ENCODE measurements at places on chromosomes 2 and 18.

DNA sequence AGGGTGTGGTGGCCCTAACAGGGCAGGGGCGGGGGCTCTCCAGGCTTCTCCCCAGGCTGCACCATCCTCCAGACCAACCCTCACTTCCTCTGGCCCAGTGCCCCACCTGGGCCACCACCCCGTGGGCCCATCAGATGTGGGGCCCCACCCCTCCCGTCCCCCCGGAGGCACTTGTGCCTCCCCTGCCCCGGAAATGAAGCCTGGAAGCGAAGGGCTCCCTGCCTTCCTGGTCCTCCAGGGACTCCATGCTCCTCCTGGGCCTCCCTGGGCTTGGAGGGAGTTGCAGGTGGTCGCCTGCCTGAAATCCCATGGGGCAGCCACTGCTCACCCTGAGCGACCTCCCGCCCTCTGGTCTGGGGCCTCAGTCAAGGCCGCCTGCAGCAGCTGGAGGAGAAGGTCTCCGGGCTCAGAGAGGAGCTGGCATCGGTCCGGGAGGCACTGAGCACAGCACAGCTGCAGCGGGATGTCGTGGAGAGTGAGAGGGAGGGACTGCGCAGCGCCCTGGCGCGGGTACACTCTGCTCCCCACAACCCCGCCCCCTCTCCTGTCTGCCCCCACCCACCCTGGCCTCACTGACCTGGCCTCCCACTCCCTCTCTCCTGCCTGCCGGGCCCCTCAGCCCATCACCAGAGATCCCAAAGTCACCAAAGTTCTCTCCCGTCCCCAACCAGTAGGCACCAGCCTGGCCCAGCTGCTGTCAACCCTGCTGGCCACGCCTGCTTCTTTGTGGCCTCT is 28.0 kb downstream of the CROCC2 start:
- DNase-seq = no peak

DNA sequence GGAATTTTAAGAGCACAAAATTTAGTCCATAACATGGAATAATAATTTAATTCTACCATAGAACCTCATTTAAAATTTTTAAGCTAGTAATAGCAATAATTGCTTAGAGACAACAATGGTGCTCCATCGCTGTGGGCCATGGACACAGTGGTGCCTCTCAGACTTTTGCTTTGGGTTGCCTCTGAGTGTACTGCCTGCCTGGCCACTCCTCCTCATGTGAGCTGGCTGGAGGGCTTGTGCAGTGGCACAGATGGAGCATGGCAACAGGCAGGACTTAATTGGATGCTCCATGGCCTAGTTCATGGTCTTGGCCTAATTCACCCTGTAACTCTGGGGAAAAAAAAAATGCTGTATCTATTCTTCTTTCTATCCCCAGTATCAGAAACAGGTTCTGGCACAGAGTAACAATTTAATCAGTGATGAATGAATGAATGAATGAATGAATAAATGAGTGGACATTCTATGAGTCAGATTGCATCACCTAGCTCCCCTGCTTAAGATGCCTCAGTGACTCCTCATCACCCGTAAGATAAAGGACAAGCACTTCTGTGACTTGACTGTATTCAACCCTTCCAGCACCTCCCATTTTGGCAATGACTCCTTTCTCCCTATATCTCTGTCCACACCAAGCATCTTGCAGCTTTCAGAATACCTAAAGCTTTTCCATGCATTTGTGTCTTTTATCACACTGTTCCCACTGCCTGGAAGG is 211.8 kb upstream of the SLC14A2 start:
- no peak for DNase-seq

GRCh38 chr2:118294063-118294462 is 205.8 kb downstream of the INSIG2 start:
- DNase-seq = no peak

DNA sequence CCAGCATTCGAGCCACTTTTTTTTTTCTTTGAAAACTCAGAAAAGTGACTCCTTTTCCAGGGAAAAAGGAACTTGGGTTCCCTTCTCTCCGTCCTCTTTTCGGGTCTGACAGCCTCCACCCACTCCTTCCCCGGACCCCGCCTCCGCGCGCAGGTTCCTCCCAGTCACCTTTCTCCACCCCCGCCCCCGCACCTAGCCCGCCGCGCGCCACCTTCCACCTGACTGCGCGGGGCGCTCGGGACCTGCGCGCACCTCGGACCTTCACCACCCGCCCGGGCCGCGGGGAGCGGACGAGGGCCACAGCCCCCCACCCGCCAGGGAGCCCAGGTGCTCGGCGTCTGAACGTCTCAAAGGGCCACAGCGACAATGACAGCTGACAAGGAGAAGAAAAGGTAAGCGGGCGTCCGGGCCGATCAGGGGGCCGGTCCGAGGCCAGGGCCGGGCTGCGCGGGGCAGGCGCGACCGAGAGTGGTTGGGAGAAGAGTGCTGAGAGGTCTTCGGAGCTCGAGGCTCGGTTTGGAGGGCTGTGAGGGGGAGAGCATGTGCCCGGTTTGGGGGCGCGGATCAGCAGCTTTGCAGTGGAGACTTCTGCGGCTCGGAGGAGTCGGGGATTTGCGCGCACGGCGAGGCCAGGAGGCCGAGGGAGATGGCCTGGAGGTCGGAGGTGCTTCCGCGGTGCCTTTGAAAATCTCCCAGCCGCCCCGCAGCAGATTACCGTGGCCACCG is 502 bp downstream of the EPAS1 start:
- DNase-seq = peak; percentile 57

DNA sequence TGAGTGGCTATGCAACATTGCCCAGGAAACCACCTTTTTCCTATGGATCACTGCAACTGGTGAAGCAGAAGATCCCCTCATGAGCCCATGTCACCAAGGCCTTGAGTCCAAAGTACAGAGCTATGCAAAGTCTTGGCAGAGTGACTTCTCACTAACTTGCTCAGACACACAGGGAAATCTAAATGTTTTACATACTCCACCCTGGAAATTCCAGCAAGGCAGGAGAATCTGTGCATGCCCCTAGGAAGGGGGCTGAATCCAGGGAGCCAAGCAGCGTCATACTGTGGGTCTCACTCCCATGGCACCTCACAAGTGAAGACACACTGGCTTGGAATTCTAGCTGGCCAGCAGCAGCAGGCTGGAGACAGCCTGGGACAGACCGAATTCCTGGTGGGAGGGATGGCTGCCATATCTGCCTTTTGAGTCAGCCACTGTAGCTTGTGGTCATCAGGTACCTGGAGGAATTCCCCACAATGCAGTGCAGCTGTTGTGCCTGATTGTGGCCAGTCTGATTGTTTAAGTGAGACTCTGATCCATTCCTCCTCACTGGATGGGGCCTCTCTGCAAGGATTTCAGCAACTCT is 1817.4 kb downstream of the SUCLG1 start:
- DNase-seq = no peak

Measured in renal cortical epithelial cell (primary cell).